ENCODE measurements at places on chromosomes 16 and 17.

GRCh38 chr17:74361230-74362068 is at the start of gene BTBD17:
TSS of gene BTBD17 (minus strand) at chr17:74361868. CDS start at chr17:74361819, 49 bp downstream.
- DNase-seq, result no peak

DNA sequence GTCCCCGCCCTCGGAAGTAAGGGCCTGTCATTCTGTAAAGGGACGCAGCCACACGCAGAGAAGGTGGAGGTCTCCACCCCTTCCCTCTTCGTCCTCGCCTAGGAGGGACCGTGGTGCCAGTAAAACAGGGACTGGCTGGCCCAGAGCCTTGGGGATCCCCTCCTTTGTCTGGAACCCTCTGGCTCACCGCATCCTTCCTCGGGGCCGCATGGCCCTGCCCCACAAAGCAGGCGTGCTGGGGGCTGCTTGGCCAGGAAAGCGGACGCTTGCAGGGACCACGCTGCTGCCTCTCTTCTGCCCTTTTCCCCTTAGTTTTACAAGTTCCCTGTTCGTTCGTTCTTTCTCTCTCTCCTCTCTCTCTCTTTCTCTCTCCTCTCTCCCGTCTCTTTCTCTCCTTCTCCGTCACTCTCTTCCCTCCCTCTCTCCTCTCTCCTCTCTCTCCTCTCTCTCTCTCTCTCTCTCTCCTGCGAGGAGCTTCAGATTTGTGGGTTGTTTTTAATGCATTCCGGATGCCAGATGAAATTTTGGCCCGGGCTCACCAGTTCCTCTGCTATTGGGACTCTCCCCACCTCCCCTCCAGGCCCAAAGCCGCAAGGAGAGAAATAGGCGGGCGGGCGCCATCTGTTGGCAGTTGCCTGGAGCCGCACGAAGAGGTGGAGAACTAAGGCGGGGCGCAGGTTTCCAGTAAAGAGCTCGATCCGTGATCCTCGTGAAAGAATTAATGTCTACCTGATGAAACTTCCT is 35.1 kb upstream of the CDRT4 start:
- peak; percentile 58 for DNase-seq

DNA sequence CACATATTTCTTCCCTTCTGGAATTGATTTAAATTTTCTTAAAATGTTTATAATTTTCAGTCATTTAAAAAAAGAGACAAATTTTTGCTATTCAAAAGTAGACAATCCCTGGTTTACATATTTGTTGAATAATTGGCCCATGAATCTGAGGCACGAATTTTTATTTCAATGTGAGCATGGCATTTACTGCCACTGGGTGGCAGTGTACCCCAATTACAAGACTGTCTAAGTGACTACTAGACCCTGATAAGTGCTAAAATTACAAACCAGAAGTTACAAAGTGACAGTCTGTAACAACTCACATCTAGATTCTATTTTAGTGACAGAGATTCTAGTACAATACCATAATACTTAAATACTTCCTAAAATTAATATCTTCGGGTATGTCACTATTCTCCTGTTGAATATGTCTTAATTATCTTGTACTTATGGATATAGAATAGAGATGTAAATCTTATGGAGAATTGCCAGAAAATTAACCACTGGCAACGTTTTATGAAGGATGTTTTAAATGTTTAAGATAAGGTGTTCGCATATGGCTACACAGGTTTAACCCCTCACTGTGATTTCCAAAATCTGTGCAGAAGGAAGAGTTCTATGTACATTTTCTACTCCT is 235.8 kb downstream of the MAP2K4 start:
- peak; percentile 11 for DNase-seq

DNA sequence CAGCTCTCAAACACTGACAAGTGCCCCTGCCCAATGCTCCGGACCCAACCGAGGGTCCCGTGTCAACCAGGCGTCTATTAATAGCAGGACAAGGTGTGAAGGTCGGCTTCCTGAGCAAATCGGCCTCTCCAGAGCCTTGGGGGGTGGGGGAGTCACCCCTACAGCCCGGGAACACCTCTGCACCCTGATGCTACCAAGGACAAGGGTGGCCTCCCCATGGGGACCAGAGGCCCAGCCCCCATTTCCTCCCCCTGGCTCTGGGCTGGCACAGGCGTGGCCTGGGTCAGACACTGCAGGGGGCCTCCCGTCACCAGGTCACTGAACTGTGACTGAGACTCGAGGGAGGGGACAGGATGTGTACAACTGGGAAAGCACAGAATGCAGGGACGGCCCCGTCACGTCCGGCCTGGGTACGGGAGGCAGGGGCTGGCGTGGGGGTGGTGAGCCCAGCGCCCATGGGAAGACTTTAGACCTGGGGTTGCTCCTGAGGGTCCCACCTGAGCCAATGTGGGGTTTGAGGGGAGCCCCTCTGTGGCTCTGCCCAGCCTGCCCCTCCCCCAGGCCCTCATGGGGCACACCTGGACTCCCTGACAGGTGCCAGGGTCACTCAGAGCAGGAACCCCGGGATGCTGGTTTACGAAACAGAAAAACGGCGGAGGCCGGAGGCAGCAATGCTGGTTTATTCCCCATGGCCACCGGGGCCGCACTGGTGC is 579 bp upstream of the CYBA start:
- DNase-seq, result no peak

DNA sequence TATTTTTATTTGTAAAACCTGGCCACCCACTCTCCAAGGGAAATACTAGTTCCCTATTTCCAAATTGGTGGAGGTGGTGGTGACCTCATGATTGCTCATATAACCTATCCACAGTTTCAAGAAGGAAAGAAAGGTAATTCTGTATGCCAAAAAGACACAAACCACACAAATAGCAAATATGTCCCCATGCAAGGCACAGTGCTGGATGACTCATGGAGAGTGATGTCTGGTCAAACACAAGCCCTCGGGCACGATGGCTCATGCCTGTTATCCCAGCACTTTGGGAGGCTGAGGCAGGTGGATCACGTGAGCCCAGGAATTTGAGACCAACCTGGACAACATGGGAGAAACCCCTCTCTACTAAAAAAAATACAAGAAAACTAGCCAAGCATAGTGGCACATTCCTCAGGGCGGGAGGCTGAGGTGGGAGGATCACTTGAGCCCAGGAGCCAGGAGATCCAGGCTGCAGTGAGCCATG is 64.2 kb downstream of the GNA13 start:
- no peak for DNase-seq

DNA sequence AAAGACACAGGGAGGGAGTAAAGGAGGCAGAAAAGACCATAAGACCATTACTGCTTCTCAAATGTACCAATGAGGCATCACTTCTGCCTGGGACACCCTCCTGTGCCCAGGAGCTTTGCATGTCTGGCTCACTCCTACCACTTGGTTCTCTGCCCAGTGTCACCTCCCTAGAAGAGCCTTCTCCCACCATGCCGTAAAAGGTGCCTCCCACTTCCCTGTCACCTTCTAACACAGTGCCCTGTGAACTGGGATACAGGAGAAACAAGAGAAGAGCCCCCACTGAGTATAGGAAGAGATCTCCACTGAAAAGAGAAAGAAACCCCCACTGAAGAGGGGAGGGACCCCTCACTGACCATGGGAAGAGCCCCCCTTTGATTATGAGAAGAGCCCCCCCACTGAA is 484.7 kb downstream of the SOX9 start:
- no peak for DNase-seq

DNA sequence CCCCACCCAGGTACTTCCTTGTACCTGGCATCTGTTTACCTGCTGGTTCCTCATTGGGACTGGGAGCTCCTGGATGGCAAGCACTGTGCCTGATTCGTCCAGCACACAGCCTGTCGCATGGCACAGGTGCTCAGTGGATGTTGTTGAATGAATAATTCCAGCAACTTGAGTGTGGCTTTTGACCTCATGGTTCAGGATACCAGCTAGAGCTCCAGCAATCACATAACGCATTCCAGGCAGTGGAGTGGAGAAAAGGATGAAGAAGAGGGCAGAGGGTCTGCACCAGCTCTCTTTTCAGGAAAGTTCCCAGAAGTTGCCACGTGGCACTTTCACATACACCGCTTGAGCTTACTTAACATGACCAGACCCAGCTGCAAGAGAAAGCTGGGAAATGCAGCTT is 1.3 kb upstream of the CAMKK1 start:
- DNase-seq, result no peak

DNA sequence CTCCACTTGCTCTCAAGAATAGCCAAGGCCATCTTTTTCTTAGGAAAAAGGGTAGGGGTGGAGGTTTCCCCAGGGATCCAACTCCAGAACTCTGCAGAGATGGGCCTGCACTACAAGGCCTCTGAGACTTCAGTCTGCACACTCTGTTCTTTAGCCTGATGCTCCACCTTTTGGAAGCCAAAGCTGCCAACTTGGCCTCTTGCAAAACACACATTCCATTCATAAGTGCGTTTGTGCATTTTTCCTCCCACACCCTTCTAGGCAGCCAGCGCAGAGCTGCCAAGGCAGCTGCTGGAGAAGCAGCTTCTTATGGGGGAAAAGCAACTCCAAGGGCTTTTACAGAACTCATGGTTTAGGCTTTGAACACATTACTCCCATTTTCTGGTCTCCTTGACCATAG is 45.3 kb downstream of the REXO5 start:
- peak; percentile 63 for DNase-seq

- no peak for DNase-seq
These were observed 20.5 kb downstream of the ATPAF2 start for GRCh38 chr17:18018411-18018921.

DNA sequence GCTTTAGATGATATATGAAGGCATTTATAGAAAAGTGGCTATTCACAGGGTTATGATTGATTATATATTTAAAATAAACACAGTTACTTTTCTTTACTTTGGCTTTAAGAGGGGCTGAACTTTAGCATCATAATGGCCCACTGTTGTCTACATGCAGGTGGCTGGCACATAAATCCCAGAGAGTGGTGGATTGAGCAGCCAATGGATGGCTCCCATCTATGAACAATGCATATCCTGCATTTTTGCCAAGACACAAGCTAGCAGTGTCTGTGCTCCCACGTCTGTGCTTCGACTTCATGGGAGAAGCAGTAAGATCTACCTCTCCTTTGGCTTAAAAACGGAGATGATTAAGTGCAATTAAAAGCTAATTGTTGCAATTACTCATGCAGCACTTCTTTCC is 373.2 kb upstream of the CDH11 start:
- DNase-seq, result no peak

GRCh38 chr16:7397901-7398300 is 65.3 kb downstream of the RBFOX1 start:
- no peak for DNase-seq

DNA sequence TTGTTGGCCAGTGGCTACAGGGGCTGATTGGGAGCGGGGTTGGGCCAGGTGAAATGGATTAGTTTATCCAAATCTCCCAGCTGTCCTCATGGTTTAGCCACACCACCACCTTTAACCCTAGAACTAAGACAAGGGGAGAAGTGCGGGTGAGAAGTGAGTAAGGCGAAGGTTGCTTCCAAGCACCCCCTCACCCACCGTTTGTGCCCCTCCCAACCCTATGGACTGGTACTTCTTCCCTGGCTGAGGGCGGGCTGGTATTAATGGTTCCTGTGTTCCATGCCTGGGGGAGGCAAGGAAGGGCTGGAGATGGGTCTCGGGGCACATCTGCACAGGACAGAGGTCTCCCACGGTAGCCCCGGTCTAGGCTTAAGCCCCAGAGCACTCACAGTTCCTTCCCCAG is 25.1 kb downstream of the NT5M start:
- DNase-seq, result no peak

DNA sequence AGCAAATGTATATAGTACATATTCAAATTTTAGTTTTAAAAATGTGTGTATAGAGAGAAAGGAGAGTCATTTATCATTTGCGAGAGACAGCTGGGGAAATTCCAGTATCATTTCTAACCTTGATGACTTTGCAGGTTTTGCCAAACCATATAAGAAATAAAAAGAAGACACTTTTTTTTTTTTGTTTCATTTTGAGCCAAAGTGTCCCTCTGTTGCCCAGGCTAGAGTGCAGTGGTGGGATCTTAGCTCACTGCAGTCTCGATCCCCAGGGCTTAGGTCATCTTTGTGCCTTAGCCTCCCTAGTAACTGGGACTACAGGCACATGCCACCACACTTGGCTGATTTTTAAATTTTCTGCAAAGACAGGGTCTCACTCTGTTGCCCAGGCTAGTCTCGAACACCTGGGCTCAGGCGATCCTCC is 38.4 kb upstream of the VWA3A start:
- DNase-seq, result no peak

DNA sequence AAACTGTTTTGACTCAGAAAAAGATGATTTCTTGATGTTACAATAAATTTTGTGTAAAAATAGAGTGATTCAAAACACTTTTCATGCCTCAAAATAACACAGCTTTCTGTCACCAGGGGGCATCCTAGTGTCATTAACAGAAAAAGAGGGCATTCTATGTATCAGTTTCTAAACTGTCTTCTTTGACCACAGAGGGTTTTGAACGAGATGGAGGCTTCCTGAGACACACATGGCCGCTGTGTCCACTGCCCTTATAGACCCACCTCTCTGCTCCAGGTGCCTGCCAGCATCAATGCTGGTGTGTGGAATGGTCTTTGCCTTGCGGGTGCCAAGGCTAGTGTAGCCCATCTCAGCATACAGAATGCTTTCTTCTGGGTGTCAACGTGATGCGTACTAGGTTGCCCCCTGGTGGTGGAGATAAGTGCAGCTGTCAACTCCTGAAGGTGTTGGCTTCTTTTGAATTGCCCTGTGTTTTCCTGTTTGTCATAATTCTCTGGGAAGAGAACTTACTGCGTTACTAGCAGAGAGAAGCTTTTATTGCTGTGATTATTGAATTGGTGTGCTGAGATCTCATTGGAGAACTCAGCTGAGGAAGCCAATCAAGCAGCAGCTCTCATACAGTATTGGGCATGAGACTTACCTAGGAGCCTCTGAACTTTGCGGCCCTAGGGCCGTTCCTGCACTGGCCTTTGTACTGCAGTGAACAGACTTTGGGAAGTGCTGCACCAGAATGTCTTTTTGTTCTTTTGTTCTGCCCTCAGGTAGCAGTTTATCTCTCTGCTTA is 38.6 kb downstream of the USP10 start:
- DNase-seq, result peak; percentile 61

DNA sequence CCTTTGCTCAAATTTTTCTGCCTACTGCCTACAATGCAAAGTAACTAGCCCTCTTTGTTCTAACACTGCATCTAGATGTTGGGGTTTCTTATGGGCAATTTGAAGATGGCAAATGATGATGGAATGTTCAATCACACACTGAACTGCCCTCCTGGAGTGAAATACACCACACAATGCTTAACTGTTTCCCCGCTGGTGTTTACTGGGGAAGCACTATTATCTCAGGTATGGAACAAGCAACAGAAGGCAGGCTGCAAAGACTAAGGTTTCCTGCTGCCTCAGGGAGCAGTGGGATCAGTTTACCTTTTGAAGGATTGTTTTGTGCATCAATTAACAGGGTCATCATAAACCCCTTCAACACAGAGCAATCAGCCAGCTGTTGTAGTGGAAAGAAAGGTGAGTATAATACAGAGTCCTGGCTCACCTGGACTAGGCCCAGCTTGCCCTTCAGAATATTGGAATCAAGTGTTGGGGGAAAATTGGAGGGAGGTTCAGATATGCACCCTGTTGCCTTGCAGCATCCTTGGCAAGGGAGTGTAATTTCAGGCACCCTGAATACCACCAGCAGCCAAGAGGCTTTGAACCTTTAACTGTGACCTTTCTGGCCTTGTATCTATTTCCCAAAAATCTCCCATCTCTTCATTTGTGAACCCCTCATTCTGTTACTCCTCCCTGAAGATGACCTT is 105.4 kb upstream of the CDH11 start:
- DNase-seq, result no peak

GRCh38 chr17:16272111-16272840 is 55.3 kb downstream of the PIGL start:
- DNase-seq, result no peak

Measured in HS-27A (cell line).